ENCODE measurements at places on chromosomes 7 and 10.

GRCh38 chr10:8919280-8919679 is 864.8 kb downstream of the GATA3 start:
- DNase-seq: no peak

GRCh38 chr7:43906331-43907010 is at the start of gene URGCP:
Gene URGCP, minus strand, starts transcription at chr7:43906596. Its CDS starts 21 bp downstream, at chr7:43906575.
- peak; percentile 66 for DNase-seq

- peak; percentile 84 for DNase-seq
Observed at GRCh38 chr7:20238754-20239324, 21.7 kb upstream of the MACC1 start.

DNA sequence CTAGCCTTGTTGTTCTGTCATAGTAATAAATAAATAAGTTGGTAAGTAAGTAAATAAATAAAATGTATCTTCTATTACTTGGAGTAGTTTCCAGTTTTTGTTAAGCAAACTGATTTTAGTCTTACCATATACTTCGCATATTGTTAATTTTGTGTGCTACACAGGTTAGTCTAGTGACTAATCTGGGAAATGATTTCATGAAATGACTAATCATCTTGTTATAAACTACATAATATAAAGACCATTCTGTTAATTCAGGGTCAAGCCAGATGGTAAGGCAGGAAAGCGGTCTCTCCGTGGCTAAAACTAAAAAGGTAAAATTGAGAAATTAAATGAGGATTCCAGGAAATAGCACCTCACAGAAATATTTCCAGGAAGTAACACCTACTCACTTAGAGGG is 58.5 kb upstream of the FOXP2 start:
- peak; percentile 16 for DNase-seq

DNA sequence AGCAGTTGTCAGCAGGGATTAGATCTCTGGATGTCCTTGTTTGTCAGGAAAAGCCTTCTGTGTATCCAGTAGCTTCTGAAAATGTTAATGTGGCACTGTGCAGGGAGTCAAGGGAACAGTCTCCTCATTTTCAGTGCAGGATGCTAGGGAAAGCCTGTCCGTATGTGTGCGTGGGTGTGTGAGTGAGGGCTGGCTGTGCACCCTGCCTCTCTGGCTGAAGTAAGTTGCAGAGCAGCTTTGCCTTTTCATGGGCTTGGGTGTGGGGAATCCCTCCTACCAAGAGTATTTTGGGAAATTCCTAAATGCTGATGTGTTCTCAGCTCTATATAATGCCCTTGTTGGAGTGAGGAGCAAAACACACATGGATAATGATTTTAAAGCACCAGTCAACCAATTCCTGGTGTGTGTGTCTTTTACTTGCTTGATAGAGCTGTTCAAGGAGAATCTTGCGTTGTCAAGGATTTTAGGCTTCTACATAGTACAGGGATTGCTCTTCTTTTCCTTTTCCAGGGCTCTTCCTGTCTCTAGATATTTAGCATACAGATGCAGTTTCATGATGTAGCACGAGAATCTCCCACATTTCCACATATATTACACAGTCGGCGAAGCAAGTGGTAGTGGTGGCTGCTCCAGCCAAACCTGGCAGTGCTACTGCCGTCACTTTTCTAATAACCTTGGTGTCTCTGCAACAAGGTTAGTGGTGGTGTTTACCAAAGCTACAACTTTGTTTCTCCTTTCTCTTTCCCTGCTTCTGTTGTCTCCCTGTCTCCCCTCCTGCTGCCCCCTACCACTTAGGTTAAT is 92.8 kb downstream of the MCU start:
- no peak for DNase-seq

GRCh38 chr10:85764108-85764507 is 602.5 kb downstream of the GRID1 start:
- DNase-seq: no peak

- DNase-seq: no peak
Observed at GRCh38 chr7:151099486-151100211, 13.4 kb downstream of the AGAP3 start.

DNA sequence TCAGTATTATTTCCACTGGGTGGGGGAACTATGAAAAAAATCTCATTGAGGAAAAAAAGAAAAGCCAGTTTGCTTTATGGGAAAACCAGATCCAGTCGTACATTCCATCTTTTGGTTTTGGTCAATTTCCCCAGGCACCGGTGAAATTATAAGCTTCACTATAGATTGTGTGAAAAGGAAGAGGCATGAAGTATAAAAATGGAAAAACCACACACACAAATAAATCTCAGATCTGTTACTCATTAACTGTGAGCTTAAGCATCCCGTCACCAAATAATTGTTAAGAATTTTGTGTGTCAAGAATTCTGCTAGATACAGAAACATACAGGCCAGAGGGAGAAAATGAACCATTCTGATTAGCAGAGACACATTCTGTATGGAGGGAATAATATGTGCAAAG is 405.5 kb upstream of the CELF2 start:
- no peak for DNase-seq

- DNase-seq: no peak
Observed at GRCh38 chr7:128989961-128990360, 52.2 kb downstream of the IRF5 start.

DNA sequence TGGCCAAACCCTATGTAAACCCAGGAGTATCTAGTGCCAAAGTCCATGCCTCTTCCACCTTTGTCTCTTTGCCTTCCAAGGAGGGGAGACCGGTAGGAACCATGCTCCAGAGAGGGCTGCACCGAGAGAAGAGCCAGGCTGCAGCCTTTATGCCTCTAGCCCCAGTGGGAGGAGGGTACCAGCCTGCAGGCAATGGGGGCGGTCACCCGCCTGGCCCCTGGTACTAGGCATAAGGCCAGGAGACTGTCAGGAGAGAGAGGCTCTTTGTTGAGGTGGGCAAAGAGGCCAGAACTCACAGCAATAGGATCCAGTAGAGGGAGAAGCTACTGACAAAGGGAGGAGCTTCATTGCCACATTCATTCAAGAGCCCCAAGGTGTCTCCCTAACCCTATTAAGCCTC is 146.6 kb upstream of the PDE1C start:
- DNase-seq: no peak

DNA sequence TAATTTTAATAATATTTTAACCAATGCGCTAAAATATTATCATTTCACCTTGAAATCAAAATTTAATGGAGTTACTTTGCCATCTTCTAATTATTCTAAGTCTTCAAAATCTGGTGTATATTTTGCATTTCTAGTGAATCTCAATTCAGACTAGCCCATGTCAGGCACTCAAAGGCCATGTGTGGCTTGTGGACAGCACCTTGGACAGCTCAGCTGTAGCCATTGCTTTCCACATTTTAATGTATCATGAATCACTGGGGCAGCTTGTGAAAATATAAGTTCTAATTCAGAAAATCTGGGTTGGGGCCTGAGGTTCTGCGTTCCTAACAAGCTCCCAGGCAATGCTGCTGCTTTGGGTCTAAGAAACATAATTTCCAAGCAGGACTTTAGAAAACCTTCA is 57.2 kb downstream of the MGAM2 start:
- DNase-seq: no peak

GRCh38 chr7:124072603-124073309 is 39.9 kb upstream of the TMEM229A start:
- no peak for DNase-seq

GRCh38 chr7:114786455-114786854 is 135.4 kb upstream of the MDFIC start:
- peak; percentile 71 for DNase-seq

GRCh38 chr10:59682986-59683937 is 26.4 kb downstream of the SLC16A9 start:
- DNase-seq: no peak

- no peak for DNase-seq
Observed at GRCh38 chr7:108818742-108819141, 249.1 kb downstream of the DNAJB9 start.

DNA sequence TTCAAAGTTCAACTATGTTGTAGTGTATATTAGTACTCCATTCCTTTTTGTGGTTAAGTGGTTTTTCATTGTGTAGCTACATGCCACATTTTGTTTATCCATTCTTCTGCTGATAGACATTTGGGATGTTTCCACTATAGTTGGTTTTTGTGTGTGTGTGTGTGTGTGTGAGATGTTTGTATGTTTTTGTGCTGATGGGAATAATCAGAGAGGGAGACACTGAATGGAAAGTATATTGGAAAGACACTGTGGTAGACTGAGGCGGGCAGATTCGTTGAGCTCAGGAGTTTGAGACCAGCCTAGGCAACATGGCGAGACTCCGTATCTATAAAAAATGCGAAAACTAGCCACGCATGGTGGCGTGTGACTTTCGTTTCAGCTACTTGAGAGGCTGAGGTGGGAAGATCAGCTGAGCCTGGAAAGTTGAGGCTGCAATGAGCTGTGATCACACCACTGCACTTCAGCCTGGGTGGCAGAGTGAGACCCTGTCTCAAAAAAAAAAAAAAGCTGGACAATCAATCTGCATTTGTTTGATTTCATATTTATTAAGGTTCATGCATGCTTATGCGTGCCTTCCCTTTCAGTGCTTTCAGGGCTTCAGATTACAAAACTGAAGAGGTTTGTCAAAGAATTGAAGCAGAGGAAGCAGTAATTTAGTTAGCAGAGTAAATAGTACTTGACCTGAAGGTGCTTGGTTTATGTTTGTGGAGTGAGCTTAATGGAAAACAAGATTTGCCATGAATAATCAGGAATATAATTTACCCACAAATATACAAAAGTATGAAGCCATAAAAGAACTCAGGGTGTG is 14.7 kb downstream of the SEC24C start:
- peak; percentile 43 for DNase-seq

DNA sequence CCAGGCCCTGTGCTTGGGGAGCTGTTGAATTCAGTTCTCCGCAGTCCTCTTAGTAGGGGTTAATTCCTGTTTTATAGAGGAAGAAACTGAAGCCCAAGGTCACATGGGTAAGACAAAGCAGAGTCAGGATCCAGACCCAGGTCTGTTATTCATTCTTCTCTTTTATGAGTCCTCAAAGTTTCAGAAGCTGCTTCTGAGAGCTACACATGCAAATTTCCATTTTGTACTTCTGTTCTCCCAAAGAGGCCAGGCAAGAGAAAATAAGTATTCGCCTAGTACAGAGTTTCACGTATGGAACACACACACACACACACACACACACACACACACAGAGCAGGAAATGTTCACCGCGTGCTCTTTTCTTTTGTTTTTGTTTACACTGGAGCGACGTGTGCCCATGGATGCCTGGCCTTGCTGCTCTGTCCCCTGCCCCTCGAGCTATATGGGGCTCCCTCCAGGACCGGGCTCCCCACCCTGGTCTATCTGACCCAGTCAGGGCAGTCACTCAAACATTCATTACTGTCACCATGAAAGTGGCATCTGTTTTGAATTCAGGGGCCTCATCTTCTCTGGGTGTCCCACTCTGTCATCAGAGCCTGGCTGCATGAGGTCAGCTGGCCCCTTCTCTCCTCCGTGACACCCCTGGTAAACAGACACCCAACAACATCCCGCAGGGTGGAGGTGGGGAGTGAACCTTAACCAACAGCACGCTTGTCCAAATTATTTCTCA is 84.4 kb downstream of the TNS3 start:
- no peak for DNase-seq

DNA sequence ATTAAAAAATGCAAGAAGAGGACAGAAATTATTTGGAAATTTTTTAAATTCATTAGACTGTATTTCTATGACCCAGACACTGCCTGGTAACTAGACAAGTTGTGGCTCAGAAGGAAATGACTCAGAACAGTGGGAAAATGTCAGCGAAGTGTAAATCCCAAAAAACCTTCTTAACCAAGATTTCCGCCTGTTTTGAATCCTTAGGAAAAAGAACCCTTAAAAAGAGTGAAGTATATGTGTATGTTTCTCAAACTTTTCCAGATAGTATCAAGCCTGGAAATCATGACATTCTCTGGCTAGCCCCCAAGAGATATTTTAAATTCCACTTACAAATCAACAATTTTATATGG is 42.7 kb upstream of the PLXNA4 start:
- DNase-seq: no peak

- no peak for DNase-seq
Observed at GRCh38 chr10:112756235-112756527, 193.9 kb upstream of the TCF7L2 start.

- DNase-seq: no peak
Observed at GRCh38 chr7:2897023-2897422, 52.9 kb upstream of the GNA12 start.

DNA sequence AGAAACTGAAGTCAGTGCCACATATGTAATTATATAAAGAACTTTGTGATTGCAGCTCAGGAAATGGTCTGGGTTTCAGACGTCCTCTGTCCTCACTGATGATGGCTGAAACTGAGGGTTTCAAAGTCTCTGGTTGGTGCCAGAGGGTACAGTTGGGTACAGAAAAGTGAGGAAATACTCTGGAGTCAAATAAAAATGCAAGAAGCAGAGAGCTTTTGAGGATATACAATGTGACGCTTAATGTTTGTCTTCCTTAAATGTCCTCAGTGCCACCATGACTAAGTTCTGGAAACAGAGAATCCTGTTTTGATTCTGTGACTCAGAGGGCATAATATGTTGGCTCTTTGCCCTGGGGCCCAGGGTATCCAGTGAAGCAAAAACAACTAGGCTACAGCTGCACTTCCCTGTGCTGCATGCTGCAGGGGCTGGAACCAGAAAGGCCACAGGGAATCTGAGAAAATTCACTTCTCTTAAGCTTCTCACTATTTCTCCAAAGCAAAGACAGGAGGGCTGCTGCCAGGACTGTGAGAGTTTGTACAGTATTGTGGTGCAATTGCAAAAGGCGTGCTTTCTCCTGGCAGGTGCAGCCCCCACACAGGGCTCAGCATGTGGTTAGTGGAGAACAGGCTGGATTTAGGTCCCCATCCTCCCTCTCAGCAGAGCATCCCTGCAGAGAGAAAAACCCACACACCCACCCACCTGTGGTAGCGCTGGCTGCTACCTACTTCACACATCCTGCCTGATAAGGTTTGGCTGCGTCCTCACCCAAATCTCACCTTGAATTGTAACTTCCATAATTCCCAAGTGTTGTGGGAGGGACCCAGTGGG is 169.5 kb upstream of the SVIL start:
- peak; percentile 48 for DNase-seq

DNA sequence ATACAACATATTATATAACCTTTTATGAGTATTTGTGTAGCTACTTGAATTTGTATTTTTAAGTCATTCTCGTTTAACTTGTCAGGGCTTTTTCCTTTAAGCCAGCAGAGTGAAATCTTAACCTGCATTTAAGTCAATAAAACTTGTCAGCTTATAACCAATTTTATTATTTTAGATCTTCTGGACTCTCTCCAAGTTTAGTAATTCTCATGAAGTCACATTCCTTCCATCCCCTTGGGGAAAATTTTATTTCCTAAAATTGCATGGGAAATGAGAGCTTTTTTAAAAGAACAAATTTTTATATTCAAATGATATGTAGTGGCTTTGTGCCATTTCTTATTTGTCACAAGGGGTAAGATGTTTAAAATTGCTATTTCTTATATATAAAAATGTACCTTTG is 74.0 kb downstream of the SEPTIN7 start:
- no peak for DNase-seq

- DNase-seq: no peak
Observed at GRCh38 chr10:43043342-43043772, 33.5 kb upstream of the RET start.

- no peak for DNase-seq
Observed at GRCh38 chr10:17007418-17007770, 122.2 kb downstream of the CUBN start.

DNA sequence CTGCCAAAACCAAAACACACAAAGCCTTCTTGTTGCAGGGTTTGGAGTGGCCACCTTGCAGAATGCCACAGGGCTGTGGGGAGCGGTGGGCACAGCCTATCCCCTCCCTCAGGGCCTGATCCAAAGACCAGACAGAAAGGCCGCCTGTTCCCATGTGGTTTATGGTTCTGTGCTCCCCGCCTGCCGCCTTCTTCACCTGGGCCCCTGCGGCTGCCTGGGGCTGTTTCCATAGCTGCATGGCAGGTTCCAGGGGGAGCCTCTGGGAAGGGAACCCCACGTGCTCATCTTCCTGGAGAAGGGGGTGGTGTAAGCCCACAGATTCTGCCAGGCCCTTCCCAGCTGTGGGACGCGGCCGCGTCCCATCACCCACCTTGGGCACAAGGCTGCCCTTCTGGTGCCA is 70.7 kb upstream of the EZH2 start:
- no peak for DNase-seq
